ENCODE measurements at places on chromosomes 1 and 21.

DNA sequence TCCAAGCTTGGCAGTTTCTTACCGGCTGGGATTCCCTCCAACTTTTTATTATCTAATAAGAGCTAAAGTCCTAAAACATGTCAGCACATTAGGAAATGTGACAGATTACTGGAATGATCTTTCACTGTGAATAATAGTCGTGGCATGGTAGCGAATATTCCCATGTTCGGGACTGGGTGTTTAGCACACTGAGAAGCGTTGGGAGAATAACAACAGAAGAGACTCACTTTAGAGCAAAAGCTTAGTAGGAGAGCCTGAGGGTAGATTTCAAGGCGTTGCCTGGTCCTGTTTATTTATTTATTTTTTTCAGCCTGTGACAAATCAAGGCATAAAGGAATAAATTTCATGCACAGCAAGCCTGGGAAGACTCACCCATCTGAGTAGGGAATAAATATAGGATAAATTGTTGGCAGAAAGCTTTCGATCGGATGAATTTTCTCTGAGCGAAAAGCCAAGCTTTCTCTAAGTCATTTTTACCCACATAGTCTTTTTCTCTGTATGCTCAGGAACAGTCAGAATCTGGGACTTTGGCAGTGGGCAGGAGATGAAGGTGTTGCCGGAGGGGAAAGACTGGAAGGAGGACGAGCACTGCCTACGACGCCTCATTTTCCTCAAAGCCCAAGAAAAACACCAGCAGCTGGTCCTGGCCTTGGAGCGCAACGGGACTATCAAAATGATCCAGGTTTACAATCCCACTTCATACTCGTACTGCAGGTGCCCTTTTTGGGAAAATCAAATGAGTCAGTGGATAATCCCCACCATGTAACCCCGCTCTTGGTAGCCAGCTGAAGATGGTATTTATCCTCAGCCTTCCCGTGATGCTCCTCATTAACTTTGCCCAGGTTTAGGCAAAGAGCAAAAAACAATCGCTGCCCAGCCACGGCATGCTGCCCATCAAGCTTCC lies 97.2 kb downstream of the WDR64 start:
- no peak for DNase-seq

DNA sequence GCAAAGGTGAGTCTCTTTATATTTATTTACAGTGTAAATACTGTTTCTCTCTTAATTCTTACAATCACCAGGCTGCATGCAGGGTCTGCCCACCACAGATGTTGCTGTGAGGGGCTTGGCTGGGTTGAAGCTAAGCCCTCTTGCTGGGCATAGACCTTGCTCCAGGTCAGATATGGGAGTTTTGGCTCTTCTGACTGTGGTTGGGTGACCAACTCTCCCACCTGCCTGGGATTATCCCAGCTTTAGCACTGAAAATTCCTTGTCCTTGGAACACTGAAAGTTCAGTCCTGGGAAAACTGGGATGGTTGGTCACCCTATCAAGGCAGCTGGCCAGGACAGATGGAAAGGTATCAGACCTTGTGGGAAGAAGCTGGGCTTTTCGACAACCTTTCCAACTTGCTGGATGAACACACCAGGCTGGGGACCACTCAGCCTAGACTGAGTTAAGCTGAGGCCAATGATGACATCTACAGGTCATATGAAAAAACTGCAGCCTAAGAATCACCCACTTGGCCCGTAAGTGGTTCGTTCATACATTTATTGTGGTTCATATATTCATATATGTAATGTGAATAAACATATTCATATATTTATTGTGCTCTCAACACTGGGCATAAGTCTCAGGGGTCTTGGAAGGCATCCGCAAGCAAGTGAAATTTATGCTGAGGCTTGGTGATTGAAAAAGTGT lies 26.6 kb upstream of the HPDL start:
- peak; percentile 70 for DNase-seq

GRCh38 chr21:46111193-46111571 lies 13.3 kb downstream of the COL6A2 start:
- DNase-seq = no peak

DNA sequence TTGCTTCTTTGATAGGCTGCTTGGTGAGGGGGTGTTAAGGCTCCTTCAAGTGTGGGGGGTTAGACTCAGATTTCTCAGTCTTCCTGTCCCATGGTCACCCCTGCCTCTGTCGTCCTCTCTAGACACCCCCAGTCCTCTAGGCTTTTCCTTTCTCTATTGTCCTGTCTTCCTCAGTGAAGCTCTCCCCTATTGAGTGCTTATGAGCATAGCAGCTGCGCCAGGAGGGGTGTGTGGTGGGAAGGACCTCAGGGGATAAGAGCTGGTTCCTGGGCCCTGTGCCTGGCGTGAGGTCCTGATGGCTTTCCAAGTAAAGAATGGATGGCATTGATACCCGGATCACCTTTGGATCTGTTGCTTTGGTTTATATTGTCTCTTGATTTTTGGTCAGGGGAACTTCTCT lies 69.1 kb downstream of the DIP2A start:
- DNase-seq = no peak

GRCh38 chr1:66539491-66539890 lies 5.5 kb downstream of the SGIP1 start:
- no peak for DNase-seq

- DNase-seq = no peak
Observed at GRCh38 chr1:58149271-58149812, 397.2 kb downstream of the OMA1 start.

Measured in adrenal gland (tissue), 19 donors.